ENCODE measurements at places on chromosomes 16 and 17. TPM values are rescaled to one million over a fixed set of nuclear protein-coding genes. Genes with fewer than 3 reads are reported as not detected.

The CIAPIN1 gene
- 57.9 TPM for polyA plus RNA-seq

The NETO2 gene
- 31.8 TPM for polyA plus RNA-seq

The TMED6 gene
- 4.0 TPM for polyA plus RNA-seq

The ARHGDIG gene
- polyA plus RNA-seq, result 2.4 TPM

- DNase-seq, result no peak
Observed at GRCh38 chr16:11053916-11054460, 109.6 kb downstream of the CLEC16A start.

DNA sequence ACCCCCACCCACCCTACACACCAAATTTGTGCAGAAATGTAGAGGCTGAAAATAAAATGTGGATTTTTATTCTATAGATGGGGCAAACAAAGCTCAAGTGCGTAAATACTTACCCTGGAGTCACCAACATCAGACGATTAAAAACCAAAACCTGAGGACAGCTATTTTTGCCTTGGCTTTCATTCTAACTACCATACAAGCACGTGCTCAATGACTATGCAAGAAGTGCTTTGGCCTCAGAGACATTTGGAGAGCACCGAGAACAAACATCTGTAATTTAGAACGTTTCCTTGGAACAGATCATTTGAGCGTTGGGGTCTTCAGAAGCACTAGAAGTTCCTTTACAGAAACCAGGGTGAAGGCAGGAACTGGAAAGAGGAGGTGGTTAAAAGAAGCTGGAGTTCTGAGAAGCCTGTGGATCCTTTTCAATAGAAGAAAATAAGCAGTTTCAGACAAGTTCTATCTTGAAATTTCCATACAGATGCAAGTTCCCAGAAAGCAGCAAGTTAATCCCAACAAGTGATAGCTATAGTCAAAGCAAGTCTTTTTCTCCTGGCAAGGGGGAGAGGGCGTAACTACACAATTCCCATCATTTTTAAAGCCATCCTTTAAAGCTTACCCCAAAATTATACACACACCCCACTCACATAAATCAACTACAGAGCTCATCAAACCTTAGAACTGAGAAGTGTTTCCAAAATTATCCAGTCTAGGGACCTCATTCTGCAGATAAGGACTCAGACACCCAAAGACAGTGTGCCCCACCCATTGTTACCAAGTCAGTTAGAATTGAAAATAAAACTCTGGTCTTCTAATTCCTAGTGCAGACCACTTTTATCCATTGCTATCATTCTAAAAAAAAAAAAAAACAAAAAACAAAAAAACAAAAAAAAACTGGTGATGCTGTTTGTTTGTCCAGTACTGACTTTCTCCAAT, 29.6 kb upstream of the CDRT4 start:
- DNase-seq, result no peak

DNA sequence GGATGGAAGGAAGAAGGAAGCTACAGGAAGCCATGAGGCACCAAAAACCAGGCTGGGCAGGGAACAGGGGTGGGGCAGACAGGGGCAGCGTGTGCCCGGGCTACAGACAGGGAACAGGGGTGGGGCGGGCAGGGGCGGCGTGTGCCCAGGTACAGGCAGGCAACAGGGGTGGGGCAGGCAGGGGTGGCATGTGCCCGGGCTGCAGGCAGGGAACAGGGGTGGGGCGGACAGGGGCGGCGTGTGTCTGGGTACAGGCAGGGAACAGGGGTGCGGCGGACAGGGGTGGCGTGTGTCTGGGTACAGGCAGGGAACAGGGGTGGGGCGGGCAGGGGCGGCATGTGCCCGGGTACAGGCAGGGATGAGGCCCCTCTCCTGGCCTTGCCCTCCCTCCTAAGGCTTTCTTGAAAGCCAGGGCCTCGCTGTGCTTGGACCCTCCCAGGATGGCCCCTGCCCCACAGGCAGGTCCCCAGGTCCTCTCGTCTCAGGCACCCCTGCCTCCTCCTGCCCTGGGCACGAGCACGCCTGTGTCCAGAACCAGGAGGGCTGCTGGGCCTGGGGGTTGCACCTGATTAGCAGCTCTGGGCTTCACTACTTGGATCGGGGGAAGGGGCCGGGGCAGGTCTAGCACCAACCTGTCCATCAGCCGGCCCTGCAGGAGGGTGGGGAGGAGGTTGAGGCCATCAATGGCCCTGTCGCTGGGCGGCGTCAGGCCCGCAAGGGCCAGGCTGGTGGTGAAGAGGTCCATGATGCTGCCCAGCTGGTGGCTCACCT, 14.5 kb upstream of the APRT start:
- no peak for DNase-seq

The TPSG1 gene
- 0.39 TPM for polyA plus RNA-seq

GRCh38 chr17:4433515-4434031, at the start of gene SPNS3:
SPNS3 (plus strand) TSS chr17:4433940; CDS start chr17:4433968, 28 bp downstream.
- no peak for DNase-seq

The FOXJ1 gene
- polyA plus RNA-seq, result 31.7 TPM

DNA sequence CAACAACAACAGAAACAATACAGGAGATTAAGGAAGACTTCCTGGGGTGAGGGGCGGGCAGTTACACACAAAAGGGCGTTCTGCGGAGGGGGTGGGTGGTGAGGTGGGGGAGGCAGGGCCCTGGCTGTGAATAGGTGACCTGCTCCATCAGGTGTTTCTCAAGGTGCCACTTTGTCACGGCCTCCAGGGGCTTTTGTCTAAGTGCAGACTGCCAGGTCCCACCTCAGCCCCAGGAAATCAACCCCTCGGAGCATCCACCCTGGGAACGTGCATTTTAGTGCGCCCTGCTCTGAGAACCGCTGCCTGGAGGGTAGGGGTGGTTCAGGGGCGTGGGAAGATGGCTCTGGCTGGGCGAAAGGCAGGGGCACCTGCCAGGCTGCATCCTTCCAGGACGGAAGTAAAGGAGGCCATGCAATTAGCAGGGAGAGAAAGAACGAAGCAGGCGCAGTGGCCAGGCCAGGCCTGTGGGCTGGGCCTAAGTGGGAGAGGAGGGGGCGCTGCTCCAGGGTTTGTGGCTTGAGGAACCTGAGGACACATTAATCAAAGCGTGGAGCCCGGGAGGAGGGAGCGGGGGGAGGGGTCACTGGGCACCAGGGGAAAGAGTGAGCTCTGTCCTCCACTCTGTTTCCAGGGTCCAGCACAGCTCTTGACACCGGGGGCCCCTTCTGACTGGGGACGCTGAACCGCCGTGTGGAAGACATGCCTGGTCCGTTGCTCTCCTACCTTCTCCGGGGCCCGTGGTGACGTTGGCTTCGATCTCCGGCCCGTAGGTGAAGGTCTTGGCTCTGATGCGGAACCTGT, 49.4 kb upstream of the CDC42EP4 start:
- no peak for DNase-seq

- no peak for DNase-seq
Observed at GRCh38 chr17:45298546-45299285, 18.1 kb downstream of the MAP3K14 start.

The IL32 gene
- polyA plus RNA-seq, result 39.7 TPM

The ZG16 gene
- polyA plus RNA-seq, result not detected

- no peak for DNase-seq
Observed at GRCh38 chr17:81537856-81538555, 9.8 kb downstream of the FSCN2 start.

GRCh38 chr17:66255112-66255511, 25.9 kb upstream of the APOH start:
- DNase-seq, result peak; percentile 53

DNA sequence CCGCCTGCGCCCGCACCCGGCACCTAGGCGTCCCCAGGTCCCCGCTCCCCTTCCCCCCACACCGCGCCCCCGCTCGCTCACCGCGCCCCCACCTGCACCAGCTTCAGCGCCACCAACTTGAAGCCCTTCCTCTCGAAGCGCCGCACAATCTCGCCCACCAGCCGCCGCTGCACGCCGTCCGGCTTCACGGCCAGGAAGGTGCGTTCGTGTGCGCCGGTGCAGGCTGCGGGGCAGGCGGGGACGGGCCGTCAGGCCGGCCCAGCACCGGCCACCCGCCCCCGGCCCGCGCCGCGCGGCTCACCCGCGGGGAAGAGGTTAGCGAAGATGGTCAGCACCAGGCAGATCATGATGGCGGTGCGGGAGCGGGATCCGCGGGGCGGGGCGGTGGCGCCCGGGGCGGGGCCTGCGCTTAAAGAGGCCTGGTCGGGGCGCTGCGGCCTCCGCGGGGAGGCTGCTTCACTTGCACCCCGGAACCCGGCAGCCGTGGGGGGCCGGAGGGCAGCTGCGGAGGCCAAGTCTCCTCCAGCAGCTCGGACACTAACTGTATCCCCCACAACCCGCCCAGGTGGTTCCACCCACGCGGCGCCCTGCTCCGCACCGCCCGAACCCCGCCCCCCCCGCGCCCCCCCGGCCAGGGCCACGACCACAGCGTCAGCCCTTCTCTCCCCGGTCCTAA, at the start of gene NME3:
TSS of gene NME3 (minus strand) at position 356 of the 676 bp plus-strand sequence. CDS start at position 347, 9 bp downstream.
- DNase-seq, result peak; percentile 44

The KRT24 gene
- polyA plus RNA-seq, result not detected

DNA sequence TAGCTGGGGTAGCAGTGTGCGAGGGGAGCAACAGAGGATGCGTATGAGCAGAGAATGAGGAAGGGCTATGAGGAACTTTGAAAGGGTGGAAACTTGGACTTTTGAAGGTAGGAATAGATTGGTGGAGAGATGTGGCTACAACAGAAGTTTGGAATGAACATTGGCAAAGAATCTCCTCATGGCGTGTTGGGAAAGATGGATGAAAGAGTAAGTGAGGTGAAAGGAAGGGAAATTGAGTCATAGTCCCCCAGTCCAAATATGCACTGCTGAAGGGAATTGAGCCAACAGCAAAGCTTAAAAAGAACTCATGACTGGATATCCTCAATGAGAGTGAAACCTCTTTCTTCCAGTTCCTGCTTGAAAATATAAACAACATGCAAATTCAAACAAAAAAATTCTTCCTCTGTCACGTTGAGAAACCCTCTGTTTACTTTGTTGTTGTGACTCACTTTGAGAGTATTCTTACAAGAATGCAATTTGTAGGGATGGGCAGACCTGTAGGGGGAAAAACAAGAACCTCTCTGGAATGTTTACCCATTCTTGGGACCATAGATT, 313.2 kb upstream of the KCNJ16 start:
- no peak for DNase-seq

- no peak for DNase-seq
Observed at GRCh38 chr17:80223142-80223815, 3.1 kb downstream of the SLC26A11 start.

The KRTAP1-1 gene
- not detected for polyA plus RNA-seq

DNA sequence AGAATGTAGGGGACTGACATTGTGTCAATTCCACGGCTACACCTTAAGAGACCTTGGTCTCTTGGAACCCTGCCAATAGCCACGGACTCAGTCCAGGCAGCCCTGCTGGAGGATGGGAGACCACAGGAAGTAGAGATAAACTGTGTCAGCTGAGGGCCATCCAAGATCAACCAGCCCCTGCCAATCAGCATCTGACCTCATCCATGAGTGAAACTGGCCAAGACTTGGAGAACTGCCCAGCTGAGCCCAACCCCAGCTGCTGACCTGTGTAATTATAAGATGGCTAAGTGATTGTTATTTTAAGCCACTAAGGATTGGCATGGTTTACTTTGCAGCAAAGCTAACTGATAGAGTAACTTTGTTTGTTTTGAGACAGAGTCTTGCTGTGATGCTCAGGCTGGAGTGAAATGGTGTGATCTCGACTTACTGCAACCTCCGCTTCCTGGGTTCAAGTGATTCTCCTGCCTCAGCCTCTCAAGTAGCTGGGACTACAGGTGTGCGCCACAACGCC, 13.3 kb upstream of the YWHAE start:
- DNase-seq, result peak; percentile 16

The TSNAXIP1 gene
- 7.4 TPM for polyA plus RNA-seq

GRCh38 chr17:17088086-17088485, 45.8 kb downstream of the MPRIP start:
- no peak for DNase-seq

DNA sequence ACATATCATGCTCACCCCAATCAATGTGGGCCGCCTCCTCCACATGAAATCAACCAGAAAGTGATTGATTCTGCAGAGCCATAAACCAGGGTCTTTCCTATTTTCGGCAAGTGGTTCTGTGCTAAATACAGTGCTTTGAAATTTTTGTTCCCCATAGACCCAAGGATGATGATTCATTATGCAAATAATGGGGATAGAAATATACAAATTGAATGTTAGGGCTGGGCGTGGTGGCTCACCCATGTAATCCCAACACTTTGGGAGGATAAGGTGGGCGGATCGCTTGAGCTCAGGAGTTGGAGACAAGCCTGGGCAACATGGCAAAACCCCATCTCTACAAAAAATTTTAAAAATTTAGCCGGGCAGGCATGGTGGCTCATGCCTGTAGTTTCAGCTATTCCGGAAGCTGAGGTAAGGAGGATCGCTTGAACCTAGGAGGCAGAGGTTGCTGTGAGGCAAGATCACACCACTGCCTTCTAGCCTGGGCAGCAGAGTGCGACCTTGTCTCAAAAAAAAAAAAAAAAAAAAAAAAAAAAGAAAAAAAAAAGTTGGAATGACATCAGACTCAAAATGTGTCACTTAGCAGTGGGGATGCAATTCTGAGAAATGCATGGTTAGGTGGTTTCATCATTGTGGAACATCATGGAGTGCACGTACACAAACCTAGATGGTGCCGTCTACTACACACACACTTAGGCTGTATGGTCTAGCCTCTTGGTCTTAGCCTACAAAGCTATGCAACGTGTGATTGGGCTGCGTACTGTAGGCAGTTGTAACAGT, 581.7 kb downstream of the MAF start:
- DNase-seq, result no peak

- no peak for DNase-seq
Observed at GRCh38 chr17:27762527-27763305, 37.6 kb downstream of the NOS2 start.

DNA sequence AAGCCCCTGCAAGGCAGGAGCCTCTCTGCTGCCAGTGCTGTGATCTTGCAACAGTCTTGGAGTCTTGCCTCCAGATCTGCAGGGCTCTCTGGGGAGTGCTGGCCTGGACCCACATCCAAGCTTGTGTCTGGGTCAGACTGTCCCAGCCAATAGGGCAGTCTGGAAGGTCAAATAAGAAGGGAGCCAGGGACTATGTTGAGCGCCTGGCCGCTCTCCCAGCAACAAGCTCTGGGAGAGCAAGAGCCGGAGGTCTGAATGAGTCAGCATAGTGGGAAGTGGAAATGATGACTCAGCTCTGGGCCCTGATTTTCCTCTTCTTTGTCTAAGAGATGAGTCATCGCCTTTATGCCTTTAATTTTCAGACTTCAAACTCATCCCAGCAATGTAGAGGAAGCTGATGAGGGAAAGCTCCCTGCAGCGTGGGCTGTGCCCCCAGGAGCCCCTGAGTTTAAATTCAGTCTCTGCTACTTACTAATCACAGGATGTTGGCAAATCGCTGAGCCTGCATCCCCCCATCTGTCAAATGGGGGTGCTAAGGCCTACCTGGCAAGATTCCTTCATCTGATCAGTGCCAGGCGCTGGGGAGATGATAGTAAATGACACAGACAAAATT, 43.6 kb upstream of the HAPSTR1 start:
- DNase-seq, result peak; percentile 36

The SMPD3 gene
- polyA plus RNA-seq, result 2.9 TPM

GRCh38 chr16:11179574-11179973, 76.4 kb downstream of the SOCS1 start:
- DNase-seq, result no peak

Measured in right lung (tissue), 10 donors.